PC-3 (cell line): ENCODE measurements at places on chromosomes 11 and 22. TPM values are rescaled to one million over a fixed set of nuclear protein-coding genes. Genes with fewer than 3 reads are reported as not detected.

DNA sequence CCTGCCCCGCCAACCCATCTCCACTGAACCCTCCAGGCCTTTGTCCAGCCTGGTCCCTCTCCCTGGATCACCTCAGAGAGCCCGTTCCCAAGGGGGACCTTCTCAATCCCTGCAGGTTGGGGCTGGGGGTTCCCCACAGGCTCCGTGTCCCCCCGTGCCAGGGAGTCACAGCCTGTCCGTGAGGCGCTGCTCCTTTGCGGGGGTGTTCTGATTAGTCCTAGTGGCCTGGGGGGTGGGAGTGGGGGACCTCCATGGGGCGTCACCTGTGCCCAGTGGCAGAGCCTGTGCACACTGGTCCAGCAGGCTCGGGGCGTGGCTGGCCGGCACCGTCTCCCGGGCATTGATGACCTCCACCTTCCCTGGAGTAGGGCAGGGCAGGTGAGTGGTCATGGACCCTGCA is 11.6 kb downstream of the GGT5 start:
- no peaks in the 10 kb centered on the region for H3K27me3 ChIP-seq
- no peak overlapping the region for H3K27ac ChIP-seq
- no peaks in the 10 kb centered on the region for H3K36me3 ChIP-seq
- DNase-seq = no peak
- H3K4me3 ChIP-seq = no peak overlapping the region

DNA sequence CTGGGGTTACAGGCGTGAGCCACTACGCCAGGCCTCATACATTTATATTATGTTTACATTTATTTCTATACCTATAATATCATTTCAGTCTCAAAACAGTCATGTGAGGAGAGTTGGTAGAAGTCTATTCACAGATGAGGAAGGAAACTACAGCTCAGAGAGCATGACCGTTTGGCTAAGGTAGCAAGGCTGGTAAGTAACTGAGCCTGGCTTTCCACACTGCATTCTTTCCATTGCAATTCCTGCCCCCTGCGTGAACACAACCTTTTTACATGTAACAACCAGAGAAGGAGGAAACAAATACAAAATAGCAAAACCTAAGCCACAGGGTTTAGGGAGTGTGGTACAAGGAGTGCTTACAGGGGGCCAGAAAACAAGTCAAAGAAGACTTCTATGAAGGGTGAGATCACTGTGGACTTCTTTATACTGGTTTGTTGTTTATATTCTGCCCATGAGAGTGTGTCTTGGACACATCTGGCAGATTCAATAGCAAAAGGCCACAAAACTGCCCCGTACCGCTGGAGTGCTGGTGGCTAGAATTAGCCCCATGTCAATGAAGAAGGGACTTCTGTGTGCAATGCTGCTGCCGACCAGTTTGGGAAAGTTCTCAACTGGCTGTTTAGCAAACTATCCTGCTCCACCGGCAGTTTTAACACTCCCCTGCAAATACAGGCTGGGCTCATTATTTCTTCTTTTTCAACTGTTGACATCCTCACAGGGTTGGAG is 19.0 kb downstream of the MICAL3 start:
- H3K36me3 ChIP-seq = no peaks in the 10 kb centered on the region
- H3K27me3 ChIP-seq = no peaks in the 10 kb centered on the region
- no peak for DNase-seq

- no peak overlapping the region for H3K27ac ChIP-seq
- DNase-seq = no peak
- no peaks in the 10 kb centered on the region for H3K27me3 ChIP-seq
- H3K4me3 ChIP-seq = no peak overlapping the region
- H3K4me1 ChIP-seq = peaks cover 14% of the 10 kb centered on the region
These were observed 11.8 kb downstream of the SCYL1 start for GRCh38 chr11:65536412-65537295.

DNA sequence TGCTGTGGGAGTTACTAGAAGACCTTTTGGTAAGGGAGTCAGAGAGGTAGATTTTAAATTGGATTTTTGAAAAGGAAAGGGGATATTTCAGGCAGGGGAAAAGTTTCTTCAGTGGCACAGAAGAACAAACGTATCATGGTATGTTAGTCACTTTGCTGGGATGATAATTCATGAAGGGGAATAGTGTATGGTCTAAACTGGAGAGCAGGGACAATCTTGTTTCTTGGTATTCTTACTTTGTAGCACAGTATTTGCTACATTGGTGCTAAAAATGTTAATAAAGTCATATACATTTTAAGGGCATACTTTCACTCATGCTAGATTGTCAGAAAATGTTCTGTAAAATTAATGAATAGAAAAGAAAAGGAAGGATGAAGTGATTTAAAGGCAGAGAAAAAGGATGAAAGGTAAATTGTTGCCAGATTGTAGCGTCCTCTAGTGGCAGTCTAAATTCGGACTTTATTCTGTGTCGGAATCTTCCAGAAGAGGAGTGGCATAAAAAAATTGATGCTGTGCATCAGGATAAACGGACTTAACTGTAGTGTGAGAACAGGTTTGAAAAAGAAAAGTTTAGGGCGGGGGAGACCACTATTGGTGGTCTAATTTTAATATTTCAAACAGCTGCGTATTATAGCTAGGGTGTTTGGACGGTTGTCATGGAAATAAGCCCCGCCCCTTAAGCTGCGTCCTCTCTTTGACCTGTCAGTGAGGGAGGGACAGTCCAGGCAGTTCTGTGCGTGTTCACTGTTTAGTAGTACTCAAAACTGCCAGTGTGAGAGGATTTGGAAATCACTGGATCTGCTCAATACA is at the start of gene BCO2:
TSS of gene BCO2 (plus strand) at position 724 of the 810 bp plus-strand sequence. CDS start 90 bp downstream, outside the sequence.
- H3K27ac ChIP-seq = no peak within 1 kb of the TSS
- H3K4me1 ChIP-seq = peaks cover 27% of the 10 kb centered on the region
- DNase-seq = peak; percentile 84

GRCh38 chr22:39362932-39363331 is 13.1 kb downstream of the SYNGR1 start:
- no peaks in the 10 kb centered on the region for H3K36me3 ChIP-seq
- H3K4me3 ChIP-seq = no peak overlapping the region
- no peaks in the 10 kb centered on the region for H3K4me1 ChIP-seq
- H3K27ac ChIP-seq = no peak overlapping the region

GRCh38 chr11:94653561-94653960 is 86.4 kb downstream of the PIWIL4 start:
- H3K4me1 ChIP-seq = no peaks in the 10 kb centered on the region
- no peaks in the 10 kb centered on the region for H3K36me3 ChIP-seq
- no peak overlapping the region for H3K4me3 ChIP-seq
- no peak overlapping the region for H3K27ac ChIP-seq

DNA sequence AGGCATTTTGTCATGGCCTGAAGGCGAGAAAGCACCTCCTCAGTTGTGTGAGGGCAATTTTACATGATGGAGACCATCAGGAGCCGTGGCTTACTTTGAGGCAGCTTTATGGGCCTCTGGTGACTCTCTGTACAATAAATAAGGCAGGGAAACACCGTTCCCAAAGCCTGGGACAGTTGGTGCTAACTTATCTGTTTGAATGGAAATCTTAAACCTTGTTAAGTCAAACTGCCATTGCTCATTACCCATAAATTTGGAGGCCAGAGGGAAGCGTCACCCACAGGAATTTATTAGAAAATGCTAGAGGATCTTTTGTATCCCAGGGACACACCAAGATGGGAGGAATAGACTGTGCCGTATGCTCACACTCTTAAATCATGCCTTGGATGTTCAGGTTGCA is 1156.9 kb downstream of the BRD1 start:
- H3K36me3 ChIP-seq = no peaks in the 10 kb centered on the region
- H3K27me3 ChIP-seq = no peaks in the 10 kb centered on the region
- H3K4me1 ChIP-seq = no peaks in the 10 kb centered on the region
- H3K27ac ChIP-seq = no peak overlapping the region
- H3K4me3 ChIP-seq = no peak overlapping the region
- no peak for DNase-seq

DNA sequence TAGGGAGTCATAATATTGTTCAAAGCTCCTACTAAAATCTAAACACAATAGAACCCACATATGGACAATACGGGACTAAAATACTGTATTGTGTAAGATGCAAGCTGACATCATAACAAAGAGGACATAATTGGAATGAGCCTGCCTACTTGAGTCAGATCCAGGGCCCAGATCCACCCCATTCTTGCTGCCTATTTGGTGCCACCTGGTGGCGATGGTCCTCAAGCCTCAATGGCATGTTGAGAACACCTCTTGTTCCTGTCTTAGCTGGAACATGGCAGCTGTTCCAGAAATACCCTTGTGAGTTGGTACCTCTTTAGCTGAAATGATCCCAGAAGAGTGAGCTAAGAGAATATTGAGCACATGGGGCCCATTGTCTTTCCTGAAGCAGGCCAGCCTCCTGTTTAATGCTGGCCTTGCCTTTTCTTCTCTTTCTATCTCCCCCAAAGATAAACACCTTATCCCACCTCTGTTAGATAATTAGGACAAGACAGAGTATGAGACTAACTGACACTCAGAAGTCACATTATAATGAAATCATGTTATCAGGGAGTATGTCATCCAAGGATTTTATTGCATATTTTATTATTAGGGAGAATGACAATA is 680.9 kb upstream of the ANO5 start:
- no peaks in the 10 kb centered on the region for H3K27me3 ChIP-seq
- no peak overlapping the region for H3K4me3 ChIP-seq
- no peaks in the 10 kb centered on the region for H3K36me3 ChIP-seq
- DNase-seq = peak; percentile 39
- H3K4me1 ChIP-seq = no peaks in the 10 kb centered on the region

- no peaks in the 10 kb centered on the region for H3K36me3 ChIP-seq
- H3K4me3 ChIP-seq = no peak overlapping the region
These were observed 52.2 kb downstream of the C11orf58 start for GRCh38 chr11:16790486-16791190.

- peaks cover 34% of the 10 kb centered on the region for H3K36me3 ChIP-seq
- no peak overlapping the region for H3K27ac ChIP-seq
- H3K4me1 ChIP-seq = peaks cover 6% of the 10 kb centered on the region
- H3K4me3 ChIP-seq = no peak overlapping the region
These were observed 4.7 kb upstream of the RAB1B start for GRCh38 chr11:66263785-66264184.

GRCh38 chr11:95341221-95341620 is 110.2 kb upstream of the SESN3 start:
- H3K4me1 ChIP-seq = no peaks in the 10 kb centered on the region
- H3K4me3 ChIP-seq = no peak overlapping the region
- peaks cover 15% of the 10 kb centered on the region; the same call in 1 of the 2 replicates for H3K27me3 ChIP-seq
- H3K27ac ChIP-seq = no peak overlapping the region

The TSPAN32 gene
- not detected in 2 replicates for total RNA-seq

The KCNK7 gene
- total RNA-seq = 0.58 and 0.69 TPM in 2 replicates

The CHRM1 gene
- not detected in 2 replicates for total RNA-seq

The OR51B5 gene
- 0.63 and 1.7 TPM in 2 replicates for total RNA-seq
